ENCODE measurements at places on chromosomes 6 and 20.
A peak's percentile ranks its signal among the peaks of the same experiment; 100 is the strongest.

- peak; percentile 94 for DNase-seq
Observed at GRCh38 chr6:41713159-41713649, 22.2 kb downstream of the TFEB start.

DNA sequence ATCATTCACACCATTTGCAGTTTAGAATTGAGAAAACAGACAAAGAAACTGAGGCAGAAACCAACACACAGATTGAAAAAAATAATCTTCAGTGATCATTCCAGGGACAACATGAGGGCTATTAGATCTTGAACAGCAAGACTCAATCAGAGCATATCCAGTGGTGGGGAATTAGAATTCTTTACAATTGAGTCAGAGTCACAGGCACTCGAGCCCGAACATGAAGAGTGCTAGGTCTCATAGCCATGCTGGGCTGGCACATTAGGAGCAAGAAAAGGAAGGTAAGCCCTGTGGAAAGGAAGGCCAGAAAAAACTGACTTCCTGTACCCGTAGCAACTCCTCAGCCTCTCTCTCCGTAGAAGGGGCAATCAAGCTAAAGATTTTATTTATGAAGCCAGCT is 419.9 kb downstream of the HAO1 start:
- no peak for DNase-seq

DNA sequence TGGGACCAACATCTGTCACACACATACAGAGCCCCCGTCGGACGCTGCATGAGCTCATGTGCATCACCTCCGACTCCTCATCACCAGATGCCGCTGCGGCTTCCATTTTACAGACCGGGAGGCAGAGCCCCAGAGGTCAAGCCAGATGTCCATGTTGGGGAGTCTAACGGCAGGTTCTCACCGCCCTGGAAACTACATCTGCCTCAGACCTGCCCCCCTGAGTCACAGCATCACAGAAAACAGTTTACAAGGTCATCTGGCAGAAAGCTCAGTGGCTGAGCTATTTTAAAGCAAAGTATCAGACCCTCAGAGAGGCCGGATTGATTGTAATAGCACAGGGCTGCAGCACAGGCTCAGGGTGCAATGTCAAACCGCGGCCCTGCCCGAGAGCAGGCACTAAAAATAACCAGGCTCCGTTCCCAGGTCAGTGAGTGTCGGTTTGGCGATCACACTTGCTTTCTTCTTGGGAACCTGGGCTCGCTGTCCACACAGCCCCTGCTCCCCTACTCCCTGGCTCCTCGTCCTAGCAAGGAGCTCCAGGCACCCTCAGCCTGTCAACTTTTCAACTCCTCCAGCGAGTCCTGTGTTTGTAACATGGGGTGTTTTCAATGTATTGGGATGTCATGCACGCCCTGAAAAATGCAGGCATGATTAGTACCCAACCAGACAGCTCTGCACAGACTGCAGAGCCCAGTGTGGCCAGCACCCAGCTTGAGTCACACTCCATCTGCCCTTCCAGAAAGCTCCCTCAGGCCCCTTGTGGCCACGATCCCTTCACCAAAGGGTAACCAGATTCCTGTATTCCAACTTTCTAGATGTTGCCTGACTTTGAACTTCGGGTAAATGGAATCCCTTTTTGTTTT is 264.5 kb downstream of the CDH4 start:
- no peak for DNase-seq

DNA sequence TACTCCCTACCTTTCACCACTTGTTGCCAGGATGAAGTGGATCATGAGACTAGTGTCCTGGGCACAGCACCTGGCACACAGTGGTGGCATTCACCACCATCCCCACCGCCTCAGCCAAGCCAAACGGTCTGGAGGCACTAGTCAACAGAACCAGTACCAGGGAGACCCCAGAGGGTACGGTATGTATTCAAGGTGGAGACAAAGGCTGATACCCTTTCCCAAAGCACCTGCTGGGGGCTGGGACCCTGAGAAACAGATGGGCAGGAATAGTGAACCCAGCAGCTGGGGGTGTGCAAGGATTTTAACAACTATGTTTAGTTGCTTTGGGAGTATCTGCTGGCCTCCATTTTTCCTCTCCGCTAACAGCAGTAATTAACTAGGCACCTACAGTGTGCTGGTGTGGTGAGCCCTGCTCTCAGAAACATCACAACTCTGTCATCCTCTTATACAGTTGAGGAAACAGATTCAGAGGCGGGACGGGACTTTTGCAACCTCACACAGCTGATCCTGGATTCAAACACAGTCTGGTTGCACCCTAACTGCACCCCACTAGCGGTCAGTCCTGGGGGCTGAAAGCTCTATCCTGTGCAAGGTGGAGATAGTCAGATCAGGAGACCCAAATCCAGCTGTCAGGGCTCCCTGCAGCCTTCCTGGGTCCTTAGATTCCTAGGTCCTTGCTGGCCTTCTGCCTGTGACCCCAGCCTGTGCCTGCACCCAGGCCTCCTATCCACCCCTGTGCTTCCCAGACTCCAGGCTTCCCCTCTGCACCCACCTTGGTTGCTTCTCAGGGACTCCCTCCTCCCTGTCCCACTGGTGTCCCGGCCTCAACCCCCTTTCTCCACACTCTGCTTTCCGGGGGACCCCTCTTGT is 1.2 kb downstream of the SNTA1 start:
- DNase-seq, result no peak

GRCh38 chr20:50346374-50347283 is 156.0 kb downstream of the CEBPB start:
- DNase-seq, result peak; percentile 94

- DNase-seq, result peak; percentile 68
Observed at GRCh38 chr6:52590152-52590891, 13.5 kb upstream of the TRAM2 start.

DNA sequence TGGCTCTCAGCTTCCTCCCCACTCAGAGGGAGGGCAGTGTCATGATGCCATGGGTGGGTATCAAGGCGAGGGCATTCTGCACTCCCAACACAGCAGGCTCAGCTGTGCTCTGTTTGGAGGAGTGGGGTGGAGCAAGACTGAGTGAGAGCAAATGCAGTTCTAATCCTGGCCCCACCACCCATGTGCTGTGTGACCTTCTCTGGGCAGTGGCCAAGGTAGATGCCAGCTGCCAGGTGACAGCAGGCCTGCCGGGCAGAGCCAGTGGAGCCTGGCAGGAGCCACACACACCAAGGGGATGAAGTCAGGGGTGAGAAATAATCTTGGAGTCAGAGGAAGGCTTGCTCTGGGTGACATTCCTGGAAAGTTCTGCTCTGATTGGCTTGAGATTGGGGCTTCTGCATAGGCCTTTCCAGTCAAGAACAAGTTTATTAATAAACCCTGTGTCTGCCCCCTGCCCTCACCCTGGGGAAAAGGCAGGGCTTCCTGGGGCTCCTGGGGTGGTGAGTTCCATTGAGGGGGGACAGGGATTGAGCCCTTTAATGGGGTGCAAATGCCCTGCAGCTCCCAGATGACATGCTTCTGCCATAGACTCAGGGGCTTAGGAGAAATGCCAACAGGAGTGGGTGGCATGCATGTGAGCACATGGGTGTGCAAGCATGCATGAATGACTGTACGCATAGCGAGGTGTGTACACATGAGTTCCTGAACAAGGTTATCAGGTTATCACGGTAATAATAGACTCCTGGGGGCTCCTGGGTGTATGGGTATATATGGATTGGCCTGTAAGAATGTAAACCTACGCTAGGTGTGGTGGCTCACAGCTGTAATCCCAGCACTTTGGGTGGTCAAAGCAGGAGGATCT is 134.2 kb downstream of the MRPL14 start:
- DNase-seq, result no peak

DNA sequence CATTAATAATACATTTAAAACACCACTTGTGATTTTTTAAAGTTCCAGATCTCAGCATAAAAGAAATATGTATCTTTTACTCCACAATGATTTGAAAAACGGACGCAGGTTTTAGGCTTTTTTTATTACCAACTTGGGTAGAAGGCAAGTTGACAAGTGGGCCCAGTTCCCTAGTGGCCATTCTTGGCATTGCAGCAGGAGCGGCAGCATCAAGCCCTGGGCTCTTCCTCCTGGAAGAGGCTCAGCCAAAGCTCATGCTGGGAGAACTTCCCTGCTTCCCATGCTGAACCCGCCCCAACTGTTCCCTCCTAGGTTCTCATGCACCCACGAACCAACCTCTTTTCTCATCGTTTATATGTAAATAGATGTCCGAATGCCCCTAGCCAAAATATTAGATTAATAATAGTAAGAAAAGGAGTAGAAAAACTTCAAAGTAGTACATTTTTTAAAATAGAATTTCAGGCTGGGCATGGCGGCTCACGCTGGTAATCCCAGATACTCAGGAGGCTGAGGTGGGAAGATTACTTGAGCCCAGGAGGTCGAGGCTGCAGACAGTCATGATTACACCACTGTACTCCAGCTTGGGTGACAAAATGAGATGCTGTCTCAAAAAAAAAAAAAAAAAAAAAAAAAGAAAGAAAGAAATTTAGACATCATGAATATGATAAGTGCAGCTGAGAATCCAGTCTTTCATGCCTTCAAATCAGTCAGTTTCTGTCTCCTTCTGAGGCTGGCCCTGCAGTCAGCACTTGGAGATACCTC is 18.2 kb upstream of the MYB start:
- peak; percentile 59 for DNase-seq

DNA sequence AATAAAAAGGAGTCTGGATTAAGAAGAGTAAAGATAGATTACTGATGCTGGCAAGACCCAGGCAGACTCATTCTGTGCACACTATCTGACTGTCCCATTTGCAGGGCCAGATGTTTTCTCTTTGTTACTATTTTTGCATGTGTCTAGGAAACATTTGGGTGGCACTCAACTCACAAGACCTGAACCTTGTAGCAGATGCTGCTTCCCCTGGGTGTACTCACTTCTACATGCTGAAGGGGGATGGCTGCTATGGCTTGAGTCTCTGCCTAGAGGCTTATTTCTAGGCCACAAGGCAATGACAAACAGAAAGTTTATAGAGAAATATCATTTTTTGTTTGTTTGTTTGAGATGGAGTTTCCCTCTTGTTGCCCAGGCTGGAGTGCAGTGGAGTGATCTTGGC is 351.4 kb downstream of the FOXA2 start:
- DNase-seq, result no peak

GRCh38 chr6:108621117-108621516 is 60.4 kb downstream of the FOXO3 start:
- peak; percentile 67 for DNase-seq

- peak; percentile 68 for DNase-seq
Observed at GRCh38 chr6:36829919-36830544, 9.2 kb downstream of the CPNE5 start.

- peak; percentile 63 for DNase-seq
Observed at GRCh38 chr6:122730775-122731386, 48.6 kb upstream of the FABP7 start.

GRCh38 chr20:36950414-36951197 is 902 bp downstream of the SAMHD1 start:
- peak; percentile 44 for DNase-seq

GRCh38 chr6:128479048-128479666 is 41.2 kb downstream of the PTPRK start:
- DNase-seq, result no peak

DNA sequence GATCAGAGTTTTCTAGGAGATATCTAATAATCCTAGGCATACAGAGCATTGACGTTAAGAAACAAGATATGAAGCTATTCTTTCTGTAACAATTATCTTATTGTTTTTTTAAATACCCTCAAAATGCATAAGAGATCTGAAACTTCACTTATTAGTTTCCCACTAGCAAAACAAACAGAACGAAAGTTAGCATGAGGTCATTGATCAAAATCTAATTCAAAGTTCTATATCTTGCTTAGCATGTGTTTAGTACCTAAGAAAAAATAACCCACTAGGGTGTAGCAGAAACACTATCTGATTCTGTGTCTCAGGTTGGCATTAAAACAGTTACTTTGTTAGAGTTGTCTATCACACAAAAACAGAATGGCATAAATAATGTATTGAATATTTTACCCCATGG is 1288.4 kb downstream of the EPHA7 start:
- no peak for DNase-seq

DNA sequence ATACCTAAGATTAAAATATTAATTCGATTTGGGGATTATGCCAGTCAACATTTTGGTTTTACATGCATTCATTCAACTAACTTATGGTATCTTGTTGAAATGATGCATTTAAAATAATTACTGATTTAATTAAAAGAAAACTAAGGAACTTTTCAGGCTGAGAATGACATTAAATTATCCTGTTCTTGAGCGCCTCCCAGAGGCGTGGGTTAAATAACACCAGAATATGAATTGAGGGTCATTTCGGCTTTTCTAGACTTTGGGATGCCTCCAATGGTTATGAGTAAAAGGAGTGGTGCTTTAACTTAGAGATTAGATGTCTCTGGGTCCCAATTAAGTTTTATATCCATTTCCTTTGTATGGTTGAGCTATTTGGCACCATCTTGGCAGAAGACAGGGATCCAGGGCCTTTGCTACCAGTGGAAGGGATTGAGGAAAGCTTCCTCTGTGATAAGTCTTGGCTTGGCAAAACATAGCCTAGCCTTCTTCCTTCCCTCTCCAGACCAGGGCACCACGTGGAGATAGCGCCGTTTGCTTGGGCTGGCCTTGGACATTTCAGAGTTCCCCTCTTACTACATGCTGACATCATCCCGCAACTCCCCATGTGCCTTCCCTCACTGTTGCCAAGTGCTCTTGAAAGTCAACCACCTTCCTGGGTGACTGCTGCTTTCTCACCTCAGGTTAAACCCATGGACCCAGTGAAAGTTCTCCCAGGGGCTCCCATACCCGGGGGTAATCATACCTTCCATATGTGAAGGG is 28.7 kb downstream of the GNAS start:
- DNase-seq, result peak; percentile 16

DNA sequence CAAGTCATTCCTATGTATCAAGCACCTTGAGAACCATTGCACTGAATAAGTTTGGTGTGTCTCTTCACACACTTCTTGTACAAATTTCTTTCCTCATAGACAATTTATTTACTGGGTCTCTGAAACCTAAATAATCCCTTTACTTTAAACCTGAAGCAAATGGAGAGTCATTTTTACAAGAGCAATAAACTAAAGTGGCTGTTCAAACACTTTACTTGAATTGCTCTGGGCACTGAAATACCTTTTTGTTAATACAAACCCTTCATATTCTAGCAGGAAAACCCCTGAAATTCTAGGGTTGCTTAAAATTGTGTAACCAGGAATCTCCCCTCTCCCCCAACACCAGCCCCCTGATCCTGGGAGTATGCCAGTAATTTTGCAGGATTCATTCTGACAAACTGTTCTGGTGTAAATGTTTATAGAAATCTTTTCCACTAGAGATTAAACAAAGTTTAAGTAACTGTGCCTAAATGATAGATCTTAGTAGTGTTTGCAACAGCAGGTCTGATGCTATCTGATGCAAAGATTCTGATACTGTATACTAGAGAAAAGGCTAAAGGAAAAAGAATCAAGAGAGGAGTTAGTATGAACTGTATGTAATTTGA is 13.4 kb downstream of the RSPO3 start:
- DNase-seq, result no peak

GRCh38 chr6:119133400-119133799 is 54.9 kb upstream of the FAM184A start:
- no peak for DNase-seq

All from MCF 10A (cell line).